ENCODE measurements at places on chromosomes 4 and X.

- no peak overlapping the region for H3K4me3 ChIP-seq
- no peaks in the 10 kb centered on the region for H3K36me3 ChIP-seq
- no peak for DNase-seq
- H3K4me1 ChIP-seq: peaks cover 32% of the 10 kb centered on the region
- H3K27ac ChIP-seq: peak overlapping the region; percentile 82
Measured at GRCh38 chr4:13706716-13707115, 79.2 kb upstream of the BOD1L1 start.

DNA sequence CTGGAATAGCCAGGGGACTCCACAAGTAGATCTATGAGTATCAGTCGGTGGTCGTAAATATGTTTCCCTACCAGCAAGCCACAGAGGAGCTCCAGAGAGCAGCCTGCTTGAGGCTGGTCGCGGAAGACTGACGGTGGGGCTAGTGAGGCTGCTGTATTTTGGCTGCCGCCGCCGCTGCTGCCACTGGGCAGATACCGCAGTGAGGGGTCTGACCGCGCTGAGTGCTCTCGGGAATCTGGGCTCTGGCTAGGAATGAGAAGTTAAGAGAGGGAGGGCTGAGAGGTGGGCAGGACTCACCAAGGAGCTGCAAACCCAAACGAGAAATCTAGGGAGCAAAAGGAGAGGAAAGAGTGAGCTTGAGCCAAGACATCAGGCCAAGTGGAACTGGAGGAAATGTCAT is at the start of gene EXOC1L:
Gene EXOC1L, plus strand, starts transcription at position 157 of the 400 bp plus-strand sequence. Its CDS starts 237 bp downstream, at position 394.
- H3K4me1 ChIP-seq: no peaks in the 10 kb centered on the region
- H3K4me3 ChIP-seq: no peak within 1 kb of the TSS
- H3K27ac ChIP-seq: no peak within 1 kb of the TSS
- H3K36me3 ChIP-seq: no peaks in the 10 kb centered on the region

DNA sequence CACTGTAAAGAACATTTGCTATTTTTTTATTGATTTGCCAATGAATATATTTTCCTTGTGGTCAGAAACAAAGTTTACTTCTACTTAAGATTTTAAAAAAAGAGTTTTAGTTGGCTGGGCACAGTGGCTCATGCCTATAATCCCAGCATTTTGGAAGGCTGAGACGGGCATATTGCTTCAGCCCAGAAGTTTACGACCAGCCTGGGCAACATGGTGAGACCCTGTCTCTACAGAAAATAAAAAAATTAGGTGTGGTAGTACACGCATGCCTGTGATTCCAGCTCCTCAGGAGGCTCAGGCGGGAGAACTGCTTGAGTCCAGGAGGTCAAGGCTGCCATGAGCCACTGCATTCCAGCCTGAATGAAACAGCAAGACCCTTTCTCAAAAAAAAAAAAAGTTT is 36.8 kb downstream of the LRP2BP start:
- DNase-seq: no peak
- no peaks in the 10 kb centered on the region for H3K27me3 ChIP-seq
- H3K27ac ChIP-seq: no peak overlapping the region
- peaks cover 8% of the 10 kb centered on the region for H3K36me3 ChIP-seq
- no peak overlapping the region for H3K4me3 ChIP-seq

DNA sequence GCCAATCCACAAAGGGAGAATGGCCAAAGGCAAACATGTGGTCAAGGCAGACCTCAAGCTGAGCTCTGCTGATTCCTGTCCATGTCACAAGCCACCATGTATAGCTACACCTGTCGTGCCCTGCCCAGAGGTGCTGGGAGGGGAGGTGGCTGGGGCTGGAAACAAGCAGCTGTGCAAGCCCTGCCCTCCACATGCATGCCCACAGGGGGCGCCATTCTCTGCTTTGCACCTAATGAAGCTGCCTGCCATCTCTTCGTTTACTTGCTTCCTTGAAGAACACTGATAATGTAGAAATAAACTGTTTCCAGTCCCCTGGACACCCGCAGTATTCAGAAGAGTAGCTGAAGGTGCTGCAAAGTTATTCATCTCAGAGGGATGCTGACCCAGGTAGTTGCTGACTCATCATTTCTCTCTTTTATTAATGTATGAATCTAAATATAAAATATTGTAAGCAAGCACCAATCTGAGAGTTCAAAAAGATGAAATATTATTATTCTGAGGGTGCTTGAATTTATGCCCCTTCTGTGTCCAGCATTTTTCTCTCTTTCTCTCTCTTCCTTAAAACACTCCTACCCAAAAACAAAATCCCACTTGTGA is 278.6 kb downstream of the ADGRA3 start:
- DNase-seq: peak; percentile 81
- H3K4me1 ChIP-seq: no peaks in the 10 kb centered on the region
- no peaks in the 10 kb centered on the region for H3K27me3 ChIP-seq
- no peak overlapping the region for H3K27ac ChIP-seq
- H3K36me3 ChIP-seq: no peaks in the 10 kb centered on the region

- H3K36me3 ChIP-seq: no peaks in the 10 kb centered on the region
- no peak overlapping the region for H3K27ac ChIP-seq
- no peak for DNase-seq
- H3K27me3 ChIP-seq: peaks cover 98% of the 10 kb centered on the region
Measured at GRCh38 chr4:3703677-3704521, 62.3 kb upstream of the ADRA2C start.

DNA sequence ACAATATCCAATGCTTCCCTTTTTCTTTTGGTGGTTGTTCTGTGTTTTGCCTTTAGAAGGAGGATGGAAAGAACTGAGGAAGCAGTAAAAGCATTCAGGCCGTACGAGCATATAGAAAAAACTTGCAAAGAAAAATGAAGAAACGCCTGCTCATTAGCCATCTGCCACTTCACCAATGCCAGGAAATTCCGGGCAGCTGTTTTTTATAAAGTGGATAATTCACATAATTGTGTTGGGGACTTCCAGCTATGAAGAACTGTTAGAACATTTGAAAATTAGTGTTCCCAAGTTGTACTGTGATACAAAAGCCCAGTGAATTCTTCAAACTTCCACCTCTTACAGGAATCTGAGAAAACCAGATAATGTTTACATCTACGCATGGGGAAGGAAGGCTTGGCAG is 11.7 kb downstream of the RELL1 start:
- no peaks in the 10 kb centered on the region for H3K36me3 ChIP-seq
- no peak overlapping the region for H3K27ac ChIP-seq
- H3K4me1 ChIP-seq: peaks cover 35% of the 10 kb centered on the region
- H3K4me3 ChIP-seq: no peak overlapping the region

GRCh38 chr4:170122252-170122651 is 32.5 kb upstream of the AADAT start:
- H3K4me3 ChIP-seq: no peak overlapping the region
- no peaks in the 10 kb centered on the region for H3K4me1 ChIP-seq
- no peaks in the 10 kb centered on the region for H3K36me3 ChIP-seq
- no peak overlapping the region for H3K27ac ChIP-seq

GRCh38 chr4:10625131-10625530 is 59.4 kb downstream of the CLNK start:
- no peaks in the 10 kb centered on the region for H3K27me3 ChIP-seq
- no peak overlapping the region for H3K4me3 ChIP-seq
- DNase-seq: no peak
- no peaks in the 10 kb centered on the region for H3K4me1 ChIP-seq

DNA sequence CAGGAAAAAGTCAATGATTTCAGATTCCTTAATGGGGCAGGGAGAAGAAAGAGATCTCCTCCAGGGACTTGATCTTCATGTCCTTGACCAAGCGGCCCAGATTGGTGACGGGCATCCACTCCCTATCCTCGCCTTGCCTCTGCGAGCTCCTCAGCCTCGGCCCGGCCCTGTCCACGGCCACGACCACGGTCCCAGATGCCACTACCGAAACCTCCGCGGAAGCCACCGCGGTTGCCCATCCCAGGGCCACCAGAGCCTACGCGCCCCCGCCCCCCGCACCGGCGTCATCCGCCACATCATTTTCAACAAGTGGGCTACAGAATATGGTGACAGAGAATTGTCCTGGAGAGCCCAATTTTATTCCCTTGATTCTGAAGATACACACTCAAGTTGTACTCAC is 751.2 kb upstream of the PABPC4L start:
- no peaks in the 10 kb centered on the region for H3K4me1 ChIP-seq
- no peak for DNase-seq
- no peak overlapping the region for H3K4me3 ChIP-seq
- no peak overlapping the region for H3K27ac ChIP-seq

GRCh38 chr4:25213347-25213979 is 20.4 kb upstream of the PI4K2B start:
- H3K27ac ChIP-seq: no peak overlapping the region
- H3K4me1 ChIP-seq: no peaks in the 10 kb centered on the region
- H3K27me3 ChIP-seq: no peaks in the 10 kb centered on the region
- no peaks in the 10 kb centered on the region for H3K36me3 ChIP-seq

All from MM.1S (cell line).